ENCODE measurements at places on chromosomes 6 and 20. TPM values are rescaled to one million over a fixed set of nuclear protein-coding genes. Genes with fewer than 3 reads are reported as not detected.
A peak's percentile ranks its signal among the peaks of the same experiment; 100 is the strongest.

UNC5CL gene
- total RNA-seq: 1.3 TPM

- DNase-seq: no peak
Measured at GRCh38 chr6:122014961-122015360, 384.5 kb upstream of the HSF2 start.

- peak; percentile 42 for DNase-seq
Measured at GRCh38 chr6:163405412-163406309, 8.9 kb upstream of the QKI start.

DNA sequence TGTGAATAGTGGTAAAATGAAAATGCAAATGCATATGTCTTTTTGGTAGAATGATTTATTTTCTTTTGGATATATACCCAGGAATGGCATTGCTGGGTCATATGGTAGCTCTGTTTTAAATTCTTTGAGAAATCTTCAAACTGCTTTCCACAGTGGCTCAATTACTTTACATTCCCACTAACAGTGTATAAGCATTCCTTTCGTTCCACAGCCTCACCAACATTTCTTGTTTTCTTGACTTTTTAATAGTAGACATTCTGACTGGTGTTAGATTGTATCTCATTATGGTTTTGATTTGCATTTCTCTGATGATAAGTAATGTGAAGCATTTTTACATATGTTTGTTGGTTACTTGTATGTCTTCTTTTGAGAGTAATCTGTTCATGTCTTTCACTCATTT, 144.0 kb downstream of the SIM1 start:
- no peak for DNase-seq

MUC21 gene
- under 0.01 TPM for total RNA-seq

- DNase-seq: no peak
Measured at GRCh38 chr6:134517145-134517658, 199.3 kb upstream of the SGK1 start.

DNA sequence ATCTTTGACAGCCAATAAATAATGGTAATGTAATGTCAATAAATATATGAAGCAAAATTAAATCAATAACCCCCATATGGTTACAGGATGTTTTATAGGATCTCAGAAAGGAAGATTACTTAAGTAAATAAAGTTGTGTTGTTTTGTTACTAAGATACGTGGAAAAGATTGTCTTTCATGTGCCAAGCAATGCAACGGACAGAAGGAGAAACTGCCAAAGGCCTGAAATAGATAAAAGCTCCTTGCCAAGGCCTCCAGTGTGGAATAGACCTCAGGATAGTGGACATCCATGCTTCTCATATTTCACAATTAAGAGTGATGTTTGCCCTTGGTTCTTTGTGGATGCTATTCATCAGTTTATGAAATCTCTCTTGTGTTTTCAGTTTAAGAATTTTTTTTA, 16.4 kb upstream of the FNDC1 start:
- DNase-seq: no peak

- DNase-seq: no peak
Measured at GRCh38 chr20:4788314-4788713, 66.6 kb downstream of the PRND start.

- DNase-seq: no peak
Measured at GRCh38 chr20:46770330-46771194, 61.1 kb downstream of the SLC2A10 start.

GRCh38 chr6:46129291-46129628, 529 bp upstream of the ENPP4 start:
- DNase-seq: no peak

DNA sequence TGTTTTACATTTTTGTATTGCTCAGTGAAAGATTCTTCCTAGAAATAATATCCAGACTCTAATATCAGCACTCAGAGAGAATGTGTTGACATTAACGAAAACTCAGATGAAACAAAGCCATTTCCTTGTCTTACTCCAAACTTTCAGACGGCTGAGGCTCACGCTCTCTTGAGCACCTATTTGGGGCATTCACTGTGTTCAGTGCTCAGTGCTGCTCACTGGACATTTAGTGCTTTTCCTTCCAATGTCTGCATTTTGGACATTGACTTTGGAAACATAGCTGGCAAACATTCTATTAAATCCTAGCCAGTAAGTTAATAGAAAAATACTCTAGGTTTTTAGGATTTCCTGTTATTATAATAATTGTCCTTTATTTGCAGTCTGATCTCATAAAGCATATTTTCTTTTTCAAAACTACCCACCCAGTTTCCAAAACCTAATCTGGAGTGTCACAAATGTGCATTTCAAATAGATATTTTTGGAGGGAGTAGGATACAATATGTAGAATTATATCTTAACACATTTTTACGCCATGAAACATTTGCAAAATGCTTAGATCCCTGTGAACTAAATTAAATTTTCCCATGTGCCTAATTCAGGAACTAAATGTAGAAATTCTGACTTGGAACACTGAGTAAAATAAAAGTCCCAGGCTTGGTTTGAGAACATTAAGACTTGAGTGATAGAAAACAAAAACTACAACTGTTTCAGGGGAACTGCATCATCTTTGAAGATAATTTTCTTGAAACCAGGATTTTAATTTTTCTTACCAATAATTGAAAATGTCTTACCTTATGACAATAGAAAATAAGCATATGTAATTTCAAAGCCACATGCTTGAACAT, 91.7 kb upstream of the B3GAT2 start:
- no peak for DNase-seq

- no peak for DNase-seq
Measured at GRCh38 chr6:137412562-137412961, 81.6 kb downstream of the OLIG3 start.

DNA sequence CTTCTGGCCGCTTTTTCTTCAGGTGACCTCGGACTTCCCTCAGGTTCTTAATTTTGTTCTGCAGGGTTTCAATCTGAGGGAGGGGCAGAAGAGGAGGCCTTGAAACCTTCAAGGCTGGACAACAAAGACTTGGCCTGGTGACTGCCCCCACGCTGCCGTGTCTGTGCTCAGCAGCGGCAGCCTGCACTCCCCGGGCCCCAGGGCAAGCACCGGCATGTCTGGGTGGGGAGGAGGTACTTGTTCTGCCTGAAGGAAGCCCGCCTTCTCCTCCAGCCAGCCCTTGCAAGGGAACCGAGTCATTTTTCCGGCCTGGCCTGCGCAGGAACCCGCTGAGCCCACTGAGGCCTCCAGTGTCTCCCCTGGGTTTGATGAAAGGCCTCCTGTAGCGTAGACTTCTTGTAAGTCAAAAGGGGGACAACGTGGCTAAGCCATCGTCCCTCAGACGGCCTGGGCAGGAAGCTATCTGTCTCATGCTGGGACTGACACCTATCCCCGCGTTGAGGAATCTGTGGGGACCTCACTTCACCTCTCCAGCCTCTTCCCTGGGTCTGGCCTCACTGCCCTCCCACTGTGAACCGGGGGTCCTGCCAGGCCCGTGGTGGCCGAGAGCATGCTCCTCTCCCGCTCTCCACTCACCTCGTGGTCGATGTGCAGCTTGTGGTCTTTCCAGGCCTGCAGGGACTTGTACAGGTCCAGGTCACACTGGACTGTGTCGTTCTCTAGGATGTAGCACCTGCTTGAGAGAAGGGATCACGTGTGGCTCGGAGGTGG, 119.9 kb downstream of the SULF2 start:
- no peak for DNase-seq

GRCh38 chr6:98641949-98642719, 192.2 kb upstream of the POU3F2 start:
- no peak for DNase-seq

GRCh38 chr6:89199579-89199978, 17.6 kb downstream of the GABRR1 start:
- no peak for DNase-seq

PBOV1 gene
- not detected for total RNA-seq

GRCh38 chr6:22666586-22666985, 97.2 kb downstream of the HDGFL1 start:
- DNase-seq: no peak
